ENCODE measurements at places on chromosomes 1 and 21.

- no peak for DNase-seq
These were observed 2.3 kb downstream of the MTMR11 start for GRCh38 chr1:149934356-149934755.

- DNase-seq, result no peak
These were observed 183.6 kb downstream of the NR5A2 start for GRCh38 chr1:200211157-200211556.

GRCh38 chr1:71885171-71885570 lies 397.2 kb downstream of the NEGR1 start:
- no peak for DNase-seq

GRCh38 chr1:205598841-205599668 lies 32.8 kb downstream of the ELK4 start:
- no peak for DNase-seq

DNA sequence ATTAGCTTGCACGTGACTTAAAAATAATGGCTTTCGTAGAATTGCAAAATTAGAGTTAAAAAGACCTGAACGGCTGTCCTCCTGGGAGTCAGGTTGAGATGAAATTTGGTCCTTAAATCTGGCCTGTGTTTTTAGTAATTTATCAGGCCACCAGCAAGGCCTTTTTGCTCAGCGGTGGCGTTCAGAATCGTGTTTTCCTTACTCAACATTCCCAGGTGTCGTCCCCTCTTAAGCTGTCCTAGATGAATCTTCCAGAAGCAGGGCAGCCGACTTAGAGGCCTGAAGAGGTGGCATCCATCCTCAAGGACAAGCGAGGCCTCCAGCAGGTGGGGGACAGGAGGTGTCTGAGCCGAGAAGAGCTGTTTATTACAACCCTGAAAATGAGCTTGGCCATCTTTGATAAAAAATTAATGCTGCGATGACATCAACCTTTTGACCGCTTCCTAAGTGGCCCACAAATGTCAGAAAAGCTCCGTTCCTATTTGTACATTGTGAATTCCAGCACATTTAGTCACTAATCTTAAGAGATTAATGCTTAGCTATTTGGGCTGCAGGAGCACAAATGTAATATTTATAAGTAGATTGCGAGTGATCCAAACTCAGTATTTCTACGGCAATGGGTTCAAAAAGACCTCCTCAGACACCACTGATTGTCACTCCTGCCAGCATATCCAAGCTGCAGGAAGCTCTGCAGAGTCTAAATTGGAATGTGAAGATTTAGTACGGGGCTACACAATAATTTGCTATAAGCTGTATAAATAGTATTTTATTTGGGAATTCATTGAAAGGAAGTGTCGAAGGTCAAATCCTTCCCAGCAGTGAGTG lies 344.1 kb upstream of the VAMP3 start:
- no peak for DNase-seq

- DNase-seq, result no peak
These were observed 6.1 kb downstream of the TSACC start for GRCh38 chr1:156344409-156344808.

GRCh38 chr1:19514391-19514831 lies 29.1 kb upstream of the CAPZB start:
- no peak for DNase-seq

GRCh38 chr21:42381347-42381984 lies 14.4 kb downstream of the TMPRSS3 start:
- DNase-seq, result no peak

GRCh38 chr21:37208741-37209225 lies 58.4 kb downstream of the VPS26C start:
- DNase-seq, result no peak

GRCh38 chr1:47870946-47871676 lies 126.1 kb downstream of the TRABD2B start:
- DNase-seq, result no peak

DNA sequence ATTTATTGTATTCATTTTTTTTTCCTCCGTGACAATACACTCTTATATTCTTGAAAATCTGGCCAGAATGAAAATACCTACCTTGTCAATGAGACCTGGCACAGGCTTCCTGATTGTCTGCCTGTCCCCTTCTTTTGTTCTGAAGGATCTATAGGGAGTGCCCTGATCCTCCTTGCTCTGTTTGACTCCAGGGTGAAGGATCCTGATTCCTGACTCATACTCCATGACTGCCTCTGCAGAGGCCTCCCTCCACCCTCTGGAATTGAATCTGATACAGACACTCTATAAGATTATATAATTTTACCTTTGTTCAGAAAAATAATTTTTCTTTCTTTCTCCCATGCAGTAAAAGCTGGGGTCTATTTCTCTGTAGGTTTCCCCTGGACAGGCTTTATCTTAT lies 116.2 kb downstream of the HMCN1 start:
- no peak for DNase-seq

- no peak for DNase-seq
These were observed 390.4 kb upstream of the VAMP3 start for GRCh38 chr1:7380712-7381111.

DNA sequence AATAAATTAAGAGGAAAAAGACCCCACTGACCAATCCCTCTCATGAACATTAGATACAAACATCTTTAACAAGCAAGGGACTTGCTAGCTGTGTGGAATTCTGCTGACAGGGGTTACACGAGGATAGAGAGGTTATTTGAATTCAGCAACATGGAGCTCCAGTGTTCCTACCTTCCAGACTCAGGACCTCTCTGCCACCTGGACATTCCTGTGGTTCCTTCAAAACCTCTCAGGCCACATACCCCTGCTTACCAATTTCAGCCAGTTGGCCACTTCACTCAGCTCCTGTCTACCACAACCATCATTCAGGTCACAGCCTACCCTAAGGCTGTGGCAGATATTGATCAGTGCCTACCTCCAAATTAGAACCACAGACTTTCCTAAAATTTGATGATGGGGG lies 147.5 kb downstream of the RRAGC start:
- DNase-seq, result no peak

GRCh38 chr1:158199849-158200248 lies 19.2 kb downstream of the CD1D start:
- no peak for DNase-seq

DNA sequence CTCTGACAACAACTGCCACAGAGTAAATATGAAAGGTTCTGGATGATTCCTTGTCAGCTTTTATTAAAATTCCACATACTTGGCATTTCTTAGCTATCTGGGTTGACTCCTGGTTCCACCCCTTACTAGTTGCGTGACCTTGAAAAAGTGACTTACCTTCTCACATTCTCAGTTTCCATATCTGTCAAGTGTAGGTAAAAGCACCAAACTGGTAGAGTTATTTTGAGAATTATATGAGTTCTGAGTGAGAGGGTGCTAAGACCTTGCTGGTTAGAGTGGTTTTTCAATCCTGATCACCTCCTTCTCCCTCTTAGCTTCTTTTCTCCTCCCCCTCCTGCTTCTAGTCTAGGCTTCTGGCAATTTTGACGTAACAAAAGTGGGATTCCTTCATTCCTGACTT lies 83.4 kb upstream of the ABCD3 start:
- DNase-seq, result no peak

- no peak for DNase-seq
These were observed 14.1 kb upstream of the DEGS1 start for GRCh38 chr1:224168859-224169380.

DNA sequence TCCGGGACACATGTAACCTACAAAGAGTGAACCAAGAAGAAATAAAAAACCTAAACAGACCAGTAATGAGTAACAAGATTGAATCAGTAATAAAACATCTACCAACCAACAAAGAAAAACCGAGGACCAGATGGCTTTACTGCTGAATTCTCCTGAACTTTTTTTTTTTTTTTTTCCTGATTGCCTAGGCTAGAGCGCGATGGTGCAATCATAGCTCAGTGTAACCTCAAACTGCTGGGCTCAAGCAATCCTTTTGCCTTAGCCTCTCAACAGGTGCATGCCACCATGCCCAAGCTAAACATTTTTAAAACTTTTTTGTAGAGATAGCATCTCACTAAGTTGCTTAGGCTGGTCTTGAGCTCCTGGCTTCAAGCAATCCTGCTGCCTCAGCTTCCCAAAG lies 11.2 kb upstream of the FGGY start:
- DNase-seq, result no peak

- no peak for DNase-seq
These were observed at the start of gene HDGF for GRCh38 chr1:156751451-156751756. Gene HDGF, minus strand, starts transcription at chr1:156751675. Its CDS starts 246 bp downstream, at chr1:156751429.

GRCh38 chr1:97778718-97779117 lies 142.1 kb downstream of the DPYD start:
- no peak for DNase-seq

- DNase-seq, result no peak
These were observed 19.1 kb upstream of the TMCO1 start for GRCh38 chr1:165787741-165788140.

DNA sequence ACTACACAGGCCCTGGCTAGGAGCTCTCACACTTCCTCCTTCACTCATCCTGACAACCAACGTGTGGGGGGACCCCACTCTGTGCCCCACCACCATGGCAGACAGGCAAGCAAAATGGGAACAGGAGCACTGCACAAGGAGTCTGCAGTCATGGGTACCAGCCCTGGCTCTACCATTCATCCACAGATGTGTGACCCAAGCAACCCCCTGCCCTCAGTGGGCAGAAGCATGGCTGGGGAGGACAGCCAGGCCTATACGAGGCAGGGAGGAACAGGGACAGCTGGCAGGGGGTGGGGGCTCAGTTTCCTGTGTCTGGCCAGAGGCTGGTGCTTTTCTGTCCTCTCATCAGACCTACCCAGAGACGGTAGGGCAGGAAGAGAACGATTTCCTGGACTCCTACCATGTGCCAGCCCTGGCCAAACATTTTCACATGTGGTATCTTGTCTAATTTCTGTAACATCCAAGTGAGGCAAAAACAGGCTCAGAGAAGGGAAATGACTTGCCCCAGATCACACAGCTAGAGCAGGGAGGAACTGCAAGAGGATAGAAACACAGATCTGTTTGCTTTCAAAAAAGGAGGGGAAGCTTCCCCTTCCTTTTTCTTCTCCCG lies 178.0 kb downstream of the HIVEP3 start:
- DNase-seq, result no peak

DNA sequence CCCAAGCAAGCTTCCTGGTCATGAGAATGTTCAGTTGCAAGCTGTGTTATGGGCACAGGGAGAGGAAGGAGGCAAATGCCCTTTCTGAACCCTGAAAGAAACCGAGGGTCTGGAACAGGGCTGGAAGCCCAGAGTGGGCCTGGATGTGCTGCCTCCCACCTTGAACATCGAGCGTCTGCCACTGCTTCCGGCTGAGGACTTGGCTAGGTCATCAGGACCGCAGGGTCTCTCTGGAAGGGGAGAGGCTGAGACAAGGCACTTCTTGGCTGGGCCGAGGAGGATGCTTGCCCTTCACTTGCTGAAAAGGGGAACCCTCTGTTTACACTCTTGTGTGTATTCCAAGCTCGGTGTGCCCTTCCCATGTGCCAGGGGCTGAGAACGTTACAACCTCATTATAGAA lies 168.0 kb upstream of the C1orf174 start:
- no peak for DNase-seq

- DNase-seq, result peak; percentile 57
These were observed 10.9 kb upstream of the IFI16 start for GRCh38 chr1:158998781-158999161.

- DNase-seq, result peak; percentile 80
These were observed at the start of gene RAB13 for GRCh38 chr1:153985941-153986761. Gene RAB13, minus strand, starts transcription at chr1:153986339. Its CDS starts 103 bp downstream, at chr1:153986236.

DNA sequence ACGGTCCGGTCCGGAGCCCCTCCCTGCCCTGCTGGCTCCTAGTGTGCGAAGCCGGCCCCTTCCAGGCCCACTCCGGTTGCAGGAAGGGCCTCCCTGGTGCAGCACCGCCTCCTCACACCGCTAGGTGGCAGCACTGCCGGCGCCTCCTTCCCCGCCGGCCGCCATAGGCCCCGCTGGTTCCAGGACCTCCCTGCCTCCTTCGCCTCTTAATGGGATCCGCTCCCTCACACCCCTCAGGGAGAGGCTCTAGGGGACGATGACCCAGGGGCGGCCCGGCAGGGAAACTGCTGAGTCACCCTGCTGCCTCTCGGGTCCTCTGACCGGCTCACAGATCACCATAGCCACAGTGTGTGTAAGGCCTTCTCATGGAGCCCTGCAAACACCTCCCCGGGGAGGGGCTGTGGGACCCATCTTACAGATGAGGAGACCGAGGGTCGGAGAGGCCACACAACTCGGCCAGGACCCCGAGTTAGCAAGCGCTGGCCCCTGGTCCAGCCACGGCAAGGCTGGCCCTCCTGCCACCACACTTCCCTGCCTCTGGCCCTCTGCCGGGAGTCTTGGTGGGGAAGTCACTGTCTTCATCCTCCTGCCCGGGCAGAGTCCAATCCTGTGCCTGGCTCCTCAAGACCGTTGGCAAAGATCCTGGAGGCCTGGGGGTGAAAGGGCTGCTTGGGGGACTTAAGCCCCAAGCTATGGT lies 1.6 kb upstream of the AJAP1 start:
- DNase-seq, result peak; percentile 1

GRCh38 chr1:11664336-11665065 lies 501 bp downstream of the FBXO6 start:
- no peak for DNase-seq

DNA sequence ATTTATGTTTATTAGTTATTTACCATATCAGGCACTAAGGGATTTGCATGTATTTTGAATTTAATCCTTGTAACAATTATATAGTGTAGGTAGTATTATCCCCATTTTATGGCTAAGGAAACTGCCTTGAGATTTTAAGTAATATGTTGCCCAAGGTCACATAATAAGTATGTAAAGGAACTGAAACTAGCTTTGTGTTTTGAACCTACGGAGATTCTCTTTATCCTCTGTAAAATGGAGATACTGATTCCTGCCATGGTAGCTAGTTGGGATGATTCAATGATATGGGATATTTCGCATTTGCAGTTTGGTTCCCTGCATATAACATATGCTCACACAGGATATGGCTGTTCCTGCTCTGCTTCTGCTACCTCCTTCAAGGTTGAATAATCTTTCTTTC lies 144.3 kb downstream of the ST6GALNAC3 start:
- DNase-seq, result no peak

GRCh38 chr1:114316204-114316603 lies 162.5 kb upstream of the SYT6 start:
- no peak for DNase-seq

DNA sequence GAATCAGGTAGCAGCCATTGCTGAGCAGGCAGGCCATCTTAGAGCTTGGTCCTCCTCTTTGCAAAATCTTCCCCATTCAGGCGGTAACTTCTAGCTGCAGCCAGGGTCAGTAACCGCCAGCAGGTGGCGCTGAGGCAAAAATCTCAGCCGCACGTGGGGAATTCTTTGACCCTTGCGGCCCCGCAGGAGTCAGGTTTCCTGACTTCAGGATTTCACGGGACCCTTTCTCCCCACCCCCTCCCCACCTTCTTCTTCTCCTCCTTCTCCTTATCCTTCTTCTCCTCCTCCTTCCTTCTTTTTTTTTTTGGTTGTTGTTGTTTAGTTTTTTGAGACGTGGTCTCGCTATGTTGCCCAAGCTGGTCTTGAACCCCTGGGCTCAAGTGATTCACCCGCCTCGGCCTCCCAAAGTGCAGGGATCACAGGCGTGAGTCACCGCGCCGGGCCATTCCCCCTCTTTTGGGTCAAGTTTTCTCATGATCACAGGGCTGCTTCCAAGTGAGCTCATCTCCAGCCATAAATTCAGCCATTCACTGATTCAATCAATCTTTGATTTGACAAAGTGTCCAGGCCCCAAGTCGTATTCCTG lies 33.4 kb upstream of the TENT5B start:
- DNase-seq, result no peak

Measured in NCI-H774 (cell line).